ENCODE measurements at places on chromosomes 2 and 18.
A peak's percentile ranks its signal among the peaks of the same experiment; 100 is the strongest.

DNA sequence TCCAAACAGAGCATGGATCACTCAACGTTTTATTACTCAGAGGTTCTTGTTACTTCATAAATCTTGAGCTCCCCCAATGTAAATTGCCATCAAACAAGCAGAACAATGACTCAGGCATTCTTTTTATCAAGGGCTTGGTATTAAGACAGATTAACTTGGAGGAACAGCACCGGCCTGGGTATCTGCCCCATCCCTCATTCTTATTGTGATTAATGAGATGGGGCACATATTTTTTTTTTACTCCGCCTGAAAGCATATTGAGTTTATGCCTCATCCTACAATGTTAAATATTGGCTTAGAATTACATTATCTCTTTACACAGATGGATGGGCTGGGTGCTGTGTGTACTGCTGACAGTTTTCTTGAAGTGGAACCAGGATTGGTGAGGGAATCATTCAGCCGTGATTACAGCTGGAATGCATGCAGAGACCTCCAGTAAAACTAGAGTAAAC lies 387.3 kb downstream of the CLIP4 start:
- DNase-seq, result no peak

DNA sequence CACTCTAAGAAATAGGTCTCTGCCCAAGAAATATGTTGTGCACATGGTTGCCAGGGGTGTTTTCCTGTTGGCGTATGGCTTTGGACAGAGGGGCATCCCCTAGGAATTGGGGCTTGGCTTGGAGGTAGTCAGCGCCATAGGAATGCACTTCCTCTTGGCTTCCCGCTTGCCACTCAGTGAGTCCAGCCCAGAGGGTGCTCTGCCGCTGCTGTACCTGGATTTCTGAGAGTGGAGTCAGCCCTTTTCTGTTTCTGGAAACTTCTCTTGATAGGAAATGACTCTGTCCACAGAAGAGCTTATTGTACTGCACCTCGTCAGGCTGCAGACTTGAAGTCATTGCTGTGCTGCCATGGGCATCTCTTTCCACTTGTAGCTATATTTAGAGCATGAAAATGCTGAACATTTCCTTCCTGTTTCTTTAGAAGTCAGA lies 116.7 kb upstream of the MGAT5 start:
- no peak for DNase-seq

GRCh38 chr2:187324631-187325030 lies 123.4 kb downstream of the CALCRL start:
- no peak for DNase-seq

- DNase-seq, result no peak
These were observed 26.1 kb upstream of the PIEZO2 start for GRCh38 chr18:11175266-11175979.

DNA sequence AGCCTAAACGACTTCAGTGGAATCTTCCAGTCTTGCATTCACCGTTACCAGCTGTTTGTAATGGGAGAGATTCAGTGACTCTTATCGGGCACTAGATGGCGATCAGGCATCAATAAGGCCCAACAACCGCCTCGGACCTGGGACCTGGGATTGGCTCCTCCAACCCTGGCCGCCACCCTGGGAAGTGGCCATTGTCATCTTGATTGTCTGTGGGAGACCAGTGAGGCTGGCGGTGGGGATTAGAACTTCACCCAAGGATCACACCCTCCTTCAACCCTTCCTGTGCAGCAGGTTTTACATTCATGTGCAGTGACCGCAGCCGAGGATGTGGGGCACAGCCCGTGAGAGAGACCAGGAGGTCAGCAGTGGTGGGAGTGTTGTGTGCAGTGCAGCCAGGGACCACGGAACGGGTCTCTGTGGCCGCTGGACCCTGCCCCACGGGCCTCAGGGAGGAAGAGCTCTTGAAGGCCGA lies 85.3 kb downstream of the SPP2 start:
- DNase-seq, result peak; percentile 45

- DNase-seq, result peak; percentile 75
These were observed 18.7 kb upstream of the DUSP2 start for GRCh38 chr2:96163768-96164429.

- DNase-seq, result peak; percentile 61
These were observed at the start of gene ANKMY1 for GRCh38 chr2:240557808-240558207. Gene ANKMY1 (minus strand): TSS chr2:240557988. CDS start chr2:240557335, 653 bp downstream.

DNA sequence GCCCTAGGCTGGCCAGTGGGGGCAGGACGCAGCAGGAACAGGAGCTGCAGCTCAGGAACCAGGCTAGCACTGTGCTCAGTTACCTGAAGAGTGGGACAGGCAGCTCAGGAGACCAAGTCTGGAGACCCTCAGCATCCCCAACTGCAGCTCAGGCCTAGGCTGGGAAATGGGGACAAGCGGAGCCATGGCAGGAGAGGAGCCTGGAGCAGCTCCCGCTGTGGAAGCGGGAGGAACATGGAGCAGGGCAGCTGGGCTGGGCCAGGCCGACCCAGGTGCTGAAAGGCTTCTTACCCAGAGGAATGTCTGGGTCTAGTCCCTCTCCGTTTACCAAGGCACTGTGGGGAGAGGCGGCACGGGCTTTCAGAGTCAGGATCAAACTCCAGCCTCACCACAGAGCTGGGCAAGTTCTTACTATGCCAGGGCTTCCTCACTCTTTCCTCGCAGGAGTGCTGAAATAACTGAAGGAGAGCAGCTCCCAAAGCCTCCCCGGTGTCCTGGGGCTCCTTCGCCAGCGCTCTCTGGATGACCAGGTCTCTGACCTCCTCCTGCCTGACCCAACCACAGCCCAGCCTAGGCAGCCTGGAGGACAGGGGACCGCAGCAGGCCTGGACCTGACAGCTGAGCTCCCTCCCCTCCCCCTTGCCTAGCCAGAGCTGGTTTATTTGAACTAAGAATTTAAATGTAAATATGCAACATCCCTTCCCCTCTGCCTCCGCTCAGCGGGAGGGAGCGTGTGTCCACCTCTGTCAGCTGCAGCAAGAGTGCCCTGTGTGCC lies 247.8 kb upstream of the SIX2 start:
- DNase-seq, result no peak

GRCh38 chr2:46951290-46952064 lies 35.9 kb upstream of the MCFD2 start:
- DNase-seq, result no peak

DNA sequence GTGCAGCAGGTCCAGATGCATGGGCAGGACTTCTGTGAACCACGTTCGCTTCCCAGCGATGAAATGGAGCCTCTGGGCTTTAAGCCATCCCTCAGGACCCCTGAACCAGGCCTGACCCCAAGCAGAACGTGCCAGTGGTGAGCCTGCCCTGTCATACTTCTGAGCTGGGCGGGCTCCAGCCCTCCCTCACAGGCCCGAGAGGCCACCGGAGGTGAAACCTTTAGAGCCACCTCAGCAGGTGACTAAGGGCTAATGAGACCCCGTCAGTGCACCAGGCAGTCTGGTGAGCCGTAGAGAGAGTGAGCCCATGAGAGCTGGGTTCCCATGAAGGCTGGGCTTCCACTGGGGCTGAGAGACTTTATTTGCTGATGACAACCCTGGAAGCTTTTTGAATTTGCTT lies 8.9 kb upstream of the MAL start:
- DNase-seq, result no peak

- DNase-seq, result no peak
These were observed 182.2 kb upstream of the NRP2 start for GRCh38 chr2:205500065-205500464.

DNA sequence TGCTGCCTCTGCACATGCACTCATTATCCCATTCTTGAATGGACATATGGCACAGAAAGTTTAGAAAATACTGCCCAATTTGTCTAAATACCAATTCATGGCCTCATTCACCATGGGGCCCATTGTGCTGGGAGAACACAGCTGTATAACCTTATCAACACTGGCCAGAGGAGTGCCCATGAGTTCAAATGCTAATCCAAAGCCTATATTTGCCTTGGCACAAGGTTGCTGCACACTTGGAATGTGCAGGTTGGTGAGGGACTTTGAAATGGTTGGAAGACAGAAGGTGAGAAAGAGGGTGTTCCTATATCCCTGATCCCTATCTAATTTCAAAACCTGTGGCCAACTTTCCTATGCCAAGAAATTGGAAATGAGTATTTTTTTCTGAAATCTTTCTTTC lies 693.9 kb upstream of the ID2 start:
- DNase-seq, result no peak

DNA sequence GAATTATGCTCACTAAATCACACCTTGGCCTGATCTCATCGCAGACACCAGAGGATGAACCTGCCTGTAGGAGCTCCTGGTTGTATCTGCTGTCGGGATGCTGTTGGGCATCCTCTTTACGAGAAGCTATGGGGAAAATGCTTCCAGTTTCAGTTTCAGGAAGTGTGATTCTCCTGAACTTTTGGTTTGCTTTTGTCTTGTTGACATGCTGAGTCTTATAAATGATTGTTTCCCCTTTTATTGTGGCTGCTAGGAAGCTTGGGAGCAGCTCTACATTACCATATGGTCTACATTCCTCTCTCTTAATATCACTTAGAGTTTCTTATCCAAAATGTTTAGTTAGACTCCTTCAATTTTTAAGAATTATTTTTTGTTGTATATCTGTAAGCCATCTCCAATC lies 227.5 kb downstream of the MTX2 start:
- no peak for DNase-seq

DNA sequence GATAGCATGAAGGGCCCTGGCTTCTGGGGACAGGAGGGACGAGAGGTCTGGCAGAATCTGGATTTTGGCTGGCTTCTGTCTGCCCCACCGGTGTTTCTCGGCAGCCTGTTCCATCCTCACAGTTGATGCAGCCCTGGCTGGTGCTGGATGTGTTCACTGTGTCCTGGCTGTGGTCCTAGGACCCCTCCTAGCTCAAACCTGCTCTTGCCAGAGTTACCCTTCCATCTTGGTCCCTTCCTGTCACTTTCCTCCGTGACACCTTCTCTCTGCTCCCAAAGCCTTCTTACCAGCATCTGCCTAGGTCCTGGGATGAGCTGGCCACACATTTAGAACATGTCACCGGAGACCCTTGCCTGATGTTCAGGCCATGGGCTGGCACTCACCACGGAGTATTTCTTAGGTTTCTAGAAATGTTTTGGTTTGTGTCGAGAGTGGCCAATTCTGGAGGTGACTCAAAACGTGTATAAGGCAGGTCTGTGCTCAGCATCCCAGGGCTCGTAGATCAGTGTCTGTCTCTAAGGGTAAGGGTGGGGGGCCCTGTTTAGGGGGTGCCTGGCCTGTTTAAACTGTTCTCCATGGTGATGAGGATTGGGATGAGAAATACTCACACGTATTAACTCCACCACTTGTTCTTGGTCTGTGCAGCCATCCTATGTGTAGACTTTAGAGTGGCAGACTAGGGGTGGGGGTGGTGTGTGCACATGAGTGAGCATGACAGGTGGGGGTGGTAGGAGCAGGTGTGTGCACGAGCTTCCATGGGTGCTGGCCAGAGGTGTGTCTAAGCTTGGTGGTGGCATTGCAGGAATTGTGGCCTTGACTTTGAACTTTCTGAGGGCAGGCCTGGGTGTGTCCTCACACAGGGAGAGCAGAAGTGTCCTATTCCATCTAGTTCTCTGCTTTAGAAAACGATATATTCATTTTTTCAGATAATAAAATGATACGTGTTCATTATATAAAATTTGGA lies 162.7 kb downstream of the DYSF start:
- no peak for DNase-seq

- no peak for DNase-seq
These were observed 41.7 kb upstream of the CELF4 start for GRCh38 chr18:37607281-37607680.

GRCh38 chr2:28689771-28690170 lies 61.9 kb upstream of the PPP1CB start:
- no peak for DNase-seq

GRCh38 chr2:56184500-56185011 lies 766 bp downstream of the CCDC85A start:
- no peak for DNase-seq

DNA sequence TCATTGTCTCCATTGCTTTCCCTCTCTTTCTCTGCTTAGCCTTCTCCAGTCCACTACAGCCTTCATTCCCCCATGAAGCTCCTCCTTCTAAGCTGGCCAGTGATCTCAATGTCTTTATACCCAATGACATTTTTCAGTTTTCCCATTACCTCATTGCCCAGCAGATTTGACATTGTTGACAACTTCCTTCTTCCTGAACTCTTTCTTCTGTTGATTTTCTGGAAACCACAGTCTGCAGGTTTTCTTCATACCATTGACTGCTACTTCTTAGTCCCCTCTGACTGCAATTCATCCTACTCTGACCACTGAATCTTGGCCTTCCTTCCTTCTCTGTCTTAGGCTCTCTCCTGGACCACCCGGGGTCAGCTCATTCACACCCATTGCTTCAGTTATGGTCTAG lies 22.9 kb upstream of the SPP2 start:
- no peak for DNase-seq

DNA sequence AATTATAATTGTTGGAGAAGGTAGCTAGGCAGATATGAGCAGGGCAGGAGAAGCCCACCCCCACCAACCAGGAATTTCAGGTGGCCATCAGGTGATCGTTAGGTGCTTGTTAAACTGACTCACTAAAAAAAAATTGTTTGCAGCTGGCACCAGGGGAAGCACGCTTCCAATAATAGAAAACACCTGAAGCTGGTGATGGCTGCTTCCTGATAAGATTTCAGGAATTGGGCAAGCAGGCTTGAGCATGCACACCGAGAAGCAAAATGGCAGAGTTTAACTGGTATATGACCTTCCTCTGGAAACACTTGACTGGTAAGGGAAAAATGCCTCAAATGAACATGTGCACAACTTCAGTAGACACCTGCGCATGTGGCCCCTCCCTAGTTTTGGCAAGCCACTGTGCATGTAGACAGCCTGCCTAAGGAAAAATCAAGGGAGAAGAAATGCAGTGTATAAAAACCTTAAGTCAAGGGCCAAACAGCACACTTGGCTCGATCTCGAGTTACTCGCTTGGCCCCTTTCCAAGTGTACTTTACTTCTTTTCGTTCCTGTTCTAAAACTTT lies 292.8 kb downstream of the CCDC85A start:
- DNase-seq, result no peak

GRCh38 chr2:233372855-233373254 lies 18.6 kb downstream of the DGKD start:
- DNase-seq, result no peak

- DNase-seq, result peak; percentile 7
These were observed 22.5 kb upstream of the CDKL4 start for GRCh38 chr2:39266139-39266805.

GRCh38 chr18:67519592-67519991 lies 3.1 kb upstream of the DSEL start:
- DNase-seq, result no peak

DNA sequence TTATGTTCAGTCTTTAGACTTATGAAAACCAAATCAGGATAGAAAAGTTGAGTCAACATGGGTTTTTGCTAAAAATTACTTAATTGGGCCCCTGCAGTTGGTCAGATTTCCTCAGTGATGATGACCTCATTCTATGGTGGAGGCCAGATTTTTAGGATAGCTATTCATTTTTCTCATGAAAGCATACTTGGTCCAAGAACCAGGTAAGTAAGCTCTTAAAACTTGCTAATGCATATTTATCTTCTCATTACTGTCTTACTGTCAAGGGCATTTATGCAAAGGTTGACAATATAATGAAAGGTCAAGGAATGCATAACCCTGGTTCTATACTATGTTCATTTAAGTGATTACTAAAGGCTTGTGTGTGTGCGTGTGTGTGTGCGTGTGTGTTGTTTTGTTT lies 650.6 kb downstream of the SATB2 start:
- DNase-seq, result no peak
